T-helper 17 cell (primary cell): ENCODE measurements at places on chromosomes 11 and 22.

- DNase-seq = no peak
Measured at GRCh38 chr11:76592961-76593360, 77.6 kb downstream of the LRRC32 start.

GRCh38 chr11:1567052-1567720 lies 4.9 kb downstream of the DUSP8 start:
- peak; percentile 9 for DNase-seq

GRCh38 chr22:42855721-42856120 lies 1.4 kb downstream of the ARFGAP3 start:
- no peak for DNase-seq

GRCh38 chr22:44954149-44954548 lies 55.7 kb downstream of the PHF21B start:
- DNase-seq = no peak

GRCh38 chr11:122367809-122368231 lies 251.8 kb upstream of the BLID start:
- DNase-seq = no peak

GRCh38 chr11:7353100-7353499 lies 101.4 kb downstream of the SYT9 start:
- DNase-seq = no peak

- DNase-seq = no peak
Measured at GRCh38 chr11:118002541-118003423, 16.6 kb downstream of the IL10RA start.

DNA sequence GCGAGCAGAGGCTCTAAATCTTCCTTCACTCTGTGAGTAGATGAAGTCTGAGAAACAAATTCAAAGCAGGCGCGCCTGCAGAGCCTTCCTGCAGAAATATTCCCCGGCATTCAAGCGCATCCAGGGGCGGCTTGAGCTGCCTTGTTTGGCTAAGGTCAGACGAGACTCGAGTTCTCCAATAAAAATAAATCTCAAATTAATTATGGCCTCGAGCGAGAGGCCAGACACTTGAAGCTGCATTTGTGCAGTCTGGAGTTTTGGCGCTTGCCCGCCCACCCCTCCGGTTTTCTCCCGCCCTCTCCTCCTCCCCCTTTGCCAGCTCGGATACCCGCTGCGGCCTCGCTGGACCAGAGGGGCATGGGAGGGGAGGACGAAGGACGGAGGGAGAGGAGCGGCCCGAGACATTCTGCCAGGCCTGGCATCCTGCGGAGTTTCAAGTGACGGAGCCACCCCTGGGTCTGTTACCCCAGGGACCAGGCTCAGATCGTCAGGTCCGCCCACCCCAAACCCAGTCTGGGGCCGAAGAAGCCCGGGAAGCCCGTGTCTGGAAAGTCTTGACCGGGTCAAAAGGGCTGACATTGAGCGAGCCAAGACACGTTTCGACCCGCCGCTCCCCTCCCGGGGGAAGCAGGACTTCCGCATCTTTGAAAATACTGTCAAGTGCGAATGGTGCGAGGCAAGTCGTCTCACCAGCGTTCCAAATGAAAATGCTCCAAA lies 3.8 kb upstream of the FLI1 start:
- DNase-seq = no peak

GRCh38 chr11:11095831-11096723 lies 238.2 kb upstream of the ZBED5 start:
- no peak for DNase-seq

GRCh38 chr11:37841016-37841415 lies 1243.0 kb upstream of the RAG2 start:
- DNase-seq = no peak

- no peak for DNase-seq
Measured at GRCh38 chr22:22838148-22838786, 49.3 kb upstream of the IGLL5 start.

DNA sequence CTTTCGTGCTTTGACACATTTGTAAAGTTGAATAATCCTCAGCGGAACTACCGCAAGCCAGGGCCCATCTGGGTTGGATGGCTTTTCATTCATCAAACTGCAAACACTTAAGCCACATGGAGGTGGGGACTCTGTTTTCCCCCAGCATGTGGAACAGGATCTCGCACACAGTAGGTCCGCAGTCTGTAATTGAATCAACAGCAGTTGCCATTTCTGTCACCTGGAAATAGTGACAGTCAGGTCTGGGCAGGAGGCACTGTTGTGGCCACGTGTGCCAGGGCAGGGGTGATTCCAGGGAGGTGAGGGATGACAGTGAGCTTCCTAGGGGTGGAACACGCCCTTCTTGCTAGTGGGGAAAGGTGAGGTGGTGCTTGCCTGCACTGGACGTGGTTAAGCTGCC lies 50.7 kb upstream of the ANO1 start:
- no peak for DNase-seq

DNA sequence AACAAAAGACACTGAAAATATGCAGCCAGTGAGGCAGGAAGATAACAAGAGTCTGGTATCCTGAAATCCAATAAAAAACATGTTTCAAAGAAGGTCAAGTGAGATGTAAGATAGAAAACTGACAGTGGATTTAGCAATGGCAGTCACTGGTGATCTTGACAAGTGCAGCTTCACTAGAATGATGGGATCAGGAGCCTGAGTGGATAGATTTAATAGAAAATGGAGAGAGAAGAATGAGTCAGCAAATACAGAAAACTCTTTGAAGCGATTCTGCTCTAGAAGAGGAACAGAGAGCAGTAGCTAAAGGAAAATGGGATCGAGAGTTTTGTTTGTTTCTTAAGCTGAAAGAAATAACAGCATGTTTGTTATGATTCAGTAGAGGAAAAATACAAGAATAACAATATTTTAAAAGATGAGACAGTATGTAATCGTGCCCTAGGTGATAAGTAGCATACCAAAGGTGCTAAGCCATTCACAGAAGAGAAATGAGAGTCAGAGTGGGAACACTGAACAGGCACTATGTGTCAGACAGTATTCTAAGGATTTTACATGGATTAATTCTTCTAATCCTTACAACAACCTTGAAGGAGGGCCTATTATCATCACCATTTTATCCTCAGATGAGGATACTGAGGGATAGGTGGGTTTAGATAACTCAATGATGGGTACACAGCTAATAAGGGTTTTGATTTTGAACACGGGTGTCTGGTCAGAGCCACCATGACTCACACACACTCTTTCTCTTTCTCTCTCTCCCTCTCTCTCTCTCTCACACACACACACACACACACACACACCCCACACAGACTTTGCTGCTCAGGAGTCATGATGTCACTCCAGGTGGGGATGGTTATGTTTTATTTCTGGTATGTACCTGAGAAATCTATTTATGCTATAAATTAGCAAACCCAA lies 36.3 kb downstream of the MRE11 start:
- DNase-seq = no peak

DNA sequence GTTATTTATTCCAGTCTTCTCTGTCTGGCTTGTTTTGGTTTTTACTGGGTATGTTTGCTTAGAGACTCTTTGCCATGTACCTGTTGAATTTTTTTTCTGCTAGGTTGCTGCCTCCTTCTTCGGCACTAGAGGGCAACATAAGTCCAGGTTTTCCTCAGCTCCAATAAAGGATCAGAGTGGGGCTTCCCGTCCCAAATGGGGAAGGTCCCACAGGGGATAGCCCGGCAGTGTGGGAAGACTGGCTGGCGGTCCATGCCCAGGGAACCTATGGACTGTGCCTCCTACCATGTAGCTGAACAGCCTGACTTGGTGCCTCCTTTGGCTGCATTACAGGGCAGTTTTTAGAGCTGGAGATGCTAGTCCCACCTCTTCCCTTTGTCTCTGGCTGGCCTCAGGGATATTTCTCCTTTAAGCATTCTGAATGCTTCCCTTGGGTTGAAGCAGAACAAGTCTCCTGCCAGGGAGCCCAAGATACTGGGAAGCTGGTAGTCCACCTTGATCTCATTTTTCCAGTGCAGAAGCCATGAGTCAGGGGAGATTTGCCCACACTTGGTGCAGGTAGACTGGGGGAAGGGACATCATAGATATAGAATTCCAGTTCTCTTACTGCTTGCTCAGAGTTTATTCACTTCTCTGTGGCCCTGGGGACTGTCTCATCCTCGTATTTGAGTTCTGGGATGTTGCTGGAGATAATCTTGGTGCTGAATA lies 60.2 kb downstream of the BRD1 start:
- no peak for DNase-seq
